ENCODE measurements at places on chromosomes 11 and 22. TPM values are rescaled to one million over a fixed set of nuclear protein-coding genes. Genes with fewer than 3 reads are reported as not detected.

Gene CSRP3
- total RNA-seq: 0.38 TPM

Gene DMC1
- total RNA-seq: 14.7 TPM

DNA sequence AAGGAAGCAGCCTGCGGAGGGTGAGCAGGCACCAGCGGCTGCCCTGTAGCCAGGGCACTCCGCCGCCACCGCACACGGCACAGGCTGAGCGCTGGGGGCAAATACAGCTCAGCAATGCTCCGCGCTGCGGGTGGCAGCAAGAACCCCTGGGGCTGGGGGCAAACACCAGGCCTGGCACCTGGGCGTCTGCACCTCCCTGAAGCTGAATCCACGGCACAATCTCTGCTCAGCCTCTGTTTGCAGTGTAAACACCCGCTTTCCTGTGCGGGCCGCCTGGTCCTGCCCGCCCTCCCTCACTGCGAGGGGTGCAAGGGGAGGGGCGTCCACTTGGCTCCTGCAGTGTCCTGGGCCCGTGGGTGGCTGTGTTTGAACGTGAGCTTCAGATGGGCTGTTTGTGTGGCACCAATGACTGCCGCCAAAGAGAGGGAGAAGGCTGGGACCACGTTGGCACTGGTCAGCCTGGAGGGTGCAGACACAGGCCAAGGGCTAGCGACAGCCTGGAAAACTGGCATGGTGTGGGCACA lies 14.8 kb upstream of the MPPED1 start:
- H3K27me3 ChIP-seq: peaks cover 12% of the 10 kb centered on the region
- H3K4me1 ChIP-seq: no peaks in the 10 kb centered on the region
- no peak for DNase-seq

DNA sequence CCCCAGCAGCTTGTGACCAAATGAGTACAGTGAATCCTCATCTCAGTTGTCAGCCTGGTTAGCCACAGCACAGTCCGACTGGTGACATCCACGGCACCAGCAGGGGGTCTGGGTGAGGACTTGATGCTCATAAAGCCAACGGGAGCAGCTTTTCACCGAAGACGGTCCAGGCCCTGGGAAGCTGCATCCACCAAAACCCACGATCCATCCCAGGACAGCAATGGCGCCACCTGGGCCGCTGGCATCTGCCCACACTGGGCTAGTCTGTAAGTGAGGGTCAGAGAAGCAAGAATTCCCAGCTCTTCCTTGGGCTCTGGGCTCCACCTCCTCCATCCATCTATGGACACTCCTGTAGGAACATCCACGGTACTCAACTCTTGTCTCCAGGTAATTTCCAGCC lies 25.1 kb upstream of the FXYD6 start:
- H3K4me3 ChIP-seq: no peak overlapping the region
- no peak overlapping the region for H3K27ac ChIP-seq
- no peaks in the 10 kb centered on the region for H3K4me1 ChIP-seq
- no peak for DNase-seq
- H3K27me3 ChIP-seq: no peaks in the 10 kb centered on the region

GRCh38 chr11:126419801-126420697 lies 64.6 kb downstream of the ST3GAL4 start:
- DNase-seq: no peak
- H3K4me3 ChIP-seq: no peak overlapping the region
- H3K27me3 ChIP-seq: no peaks in the 10 kb centered on the region
- H3K36me3 ChIP-seq: no peaks in the 10 kb centered on the region

DNA sequence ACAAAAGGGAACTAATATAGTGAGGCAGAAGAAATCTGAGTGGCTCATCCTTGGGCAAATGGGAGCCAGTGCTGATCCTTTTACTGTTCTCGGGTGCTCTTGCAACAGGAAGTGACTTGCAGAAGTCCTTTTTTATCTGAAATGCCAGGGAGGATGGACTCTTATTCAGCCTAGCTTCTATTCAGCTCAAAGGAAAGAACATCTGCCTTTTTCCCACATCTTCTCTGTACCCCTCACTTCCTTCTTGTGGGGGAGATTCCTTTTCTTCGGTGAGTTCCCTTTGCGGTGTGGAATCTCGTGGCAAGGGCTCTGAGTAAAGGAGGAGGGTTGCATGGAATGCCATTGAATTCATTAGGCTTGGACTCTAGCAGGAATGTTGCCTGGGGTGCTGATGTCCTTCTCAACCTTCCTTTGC lies 76.2 kb downstream of the ZBTB16 start:
- H3K4me1 ChIP-seq: peaks cover 69% of the 10 kb centered on the region
- H3K27ac ChIP-seq: peak overlapping the region; percentile 35
- no peaks in the 10 kb centered on the region for H3K36me3 ChIP-seq
- no peaks in the 10 kb centered on the region for H3K27me3 ChIP-seq
